SHP77 treated with DMSO at 0.1 percent for 48 hours (cell line): ENCODE measurements at places on chromosomes 3 and 15.

- DNase-seq, result no peak
These were observed 220.7 kb downstream of the VPS13C start for GRCh38 chr15:61839546-61839945.

GRCh38 chr15:84783493-84784251 lies 33.5 kb upstream of the ALPK3 start:
- DNase-seq, result no peak

GRCh38 chr3:156252656-156253055 lies 132.3 kb downstream of the KCNAB1 start:
- no peak for DNase-seq

GRCh38 chr3:30124435-30125370 lies 481.7 kb upstream of the TGFBR2 start:
- peak; percentile 21 for DNase-seq

GRCh38 chr3:171846597-171846996 lies 3.4 kb downstream of the TMEM212 start:
- DNase-seq, result no peak

GRCh38 chr3:39183211-39184080 lies 8.9 kb downstream of the XIRP1 start:
- DNase-seq, result no peak

DNA sequence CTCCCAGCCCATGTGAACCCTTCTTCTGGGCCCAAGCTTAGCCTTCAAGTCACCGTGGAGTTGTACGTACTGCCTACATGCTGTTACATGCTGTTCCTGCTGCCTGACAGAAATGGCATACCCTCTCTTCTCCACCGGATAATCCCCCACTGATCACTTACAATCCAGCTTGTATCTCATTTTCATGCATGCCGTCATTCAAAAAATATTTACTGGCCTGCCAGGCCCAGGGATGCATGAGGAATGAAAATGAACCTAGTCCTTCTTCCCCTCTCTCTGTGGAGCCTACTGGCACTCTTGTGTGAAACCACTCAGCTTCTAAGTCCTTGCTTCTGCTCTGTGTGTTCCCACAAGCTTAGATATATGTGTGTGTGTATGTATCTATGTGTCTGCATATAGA lies 60.6 kb downstream of the WNT5A start:
- no peak for DNase-seq

DNA sequence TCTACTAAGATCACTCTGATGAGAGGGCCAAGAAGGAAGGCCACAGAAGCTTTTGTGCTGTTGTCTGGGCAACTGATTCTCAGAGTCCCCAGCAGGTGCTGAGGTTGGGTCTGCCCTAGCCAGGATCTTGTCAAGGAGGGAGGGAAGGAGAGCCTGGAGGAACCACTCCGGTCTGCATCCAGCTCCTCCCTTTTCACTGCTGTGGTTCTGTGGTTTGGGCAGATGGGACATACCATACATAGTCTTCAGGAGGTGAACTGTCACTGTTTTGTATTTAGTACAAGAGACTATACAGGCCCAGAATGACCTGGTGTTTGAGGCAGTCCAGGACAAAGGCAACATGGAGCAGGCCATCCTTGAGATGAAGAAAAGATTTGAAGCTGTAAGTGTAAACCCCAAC lies 21.9 kb downstream of the C3orf62 start:
- DNase-seq, result no peak
